ENCODE measurements at places on chromosomes 6 and 20. TPM values are rescaled to one million over a fixed set of nuclear protein-coding genes. Genes with fewer than 3 reads are reported as not detected.

CRISP2 gene
- not detected for total RNA-seq

FLRT3 gene
- total RNA-seq: not detected

BHLHE23 gene
- total RNA-seq: not detected

NINL gene
- total RNA-seq: 3.2 TPM

SEMG1 gene
- not detected for total RNA-seq

RIMS1 gene
- not detected for total RNA-seq

FBXO9 gene
- 55.5 TPM for total RNA-seq

STX16 gene
- total RNA-seq: 135 TPM

COL12A1 gene
- total RNA-seq: not detected

AKAP12 gene
- total RNA-seq: 0.36 TPM

SAPCD1 gene
- total RNA-seq: 21.3 TPM
